Parietal lobe (tissue), 2 donors: ENCODE measurements at places on chromosomes 16 and 17. TPM values are rescaled to one million over a fixed set of nuclear protein-coding genes. Genes with fewer than 3 reads are reported as not detected.

Gene RNF135
- total RNA-seq = 1.9 TPM

Gene CDRT4
- total RNA-seq = 45.1 TPM

Gene KRTAP4-6
- total RNA-seq = not detected

Gene ABCA6
- 11.3 TPM for total RNA-seq

Gene KRTAP1-1
- not detected for total RNA-seq

Gene RNF222
- not detected for total RNA-seq

Gene MYH2
- total RNA-seq = not detected

Gene OMG
- 8.5 TPM for total RNA-seq

Gene TBC1D3C
- total RNA-seq = 1.9 TPM

Gene PLA2G10
- not detected for total RNA-seq

Gene RNF112
- total RNA-seq = 47.6 TPM

Gene CBX2
- total RNA-seq = 18.2 TPM

Gene ACTG1
- total RNA-seq = 5,254 TPM

Gene CA4
- not detected for total RNA-seq

Gene ABCA3
- 57.3 TPM for total RNA-seq

Gene SLC38A7
- total RNA-seq = 30.7 TPM

Gene ADCY7
- total RNA-seq = 9.4 TPM

Gene CRLF3
- total RNA-seq = 12.8 TPM

Gene OR4D1
- total RNA-seq = not detected

Gene C1QL1
- total RNA-seq = 2.2 TPM

Gene DNAH3
- total RNA-seq = 0.63 TPM

Gene HCFC1R1
- total RNA-seq = 17.2 TPM

Gene TBC1D3
- not detected for total RNA-seq

Gene NLK
- 58.8 TPM for total RNA-seq

Gene ANKRD40CL
- total RNA-seq = not detected

Gene DNASE1L2
- 7.5 TPM for total RNA-seq

Gene NKD1
- total RNA-seq = 3.1 TPM

Gene FBXW10
- total RNA-seq = 0.63 TPM

Gene ORAI3
- 3.8 TPM for total RNA-seq

Gene DBNDD1
- 22.5 TPM for total RNA-seq
